ENCODE measurements at places on chromosomes 3 and 15. TPM values are rescaled to one million over a fixed set of nuclear protein-coding genes. Genes with fewer than 3 reads are reported as not detected.
A peak's percentile ranks its signal among the peaks of the same experiment; 100 is the strongest.

GRCh38 chr3:148873977-148874376 lies 8.9 kb downstream of the CPA3 start:
- H3K27me3 ChIP-seq = no peaks in the 10 kb centered on the region
- DNase-seq = no peak
- no peak overlapping the region for H3K4me3 ChIP-seq
- H3K27ac ChIP-seq = no peak overlapping the region
- peaks cover 33% of the 10 kb centered on the region for H3K4me1 ChIP-seq

Gene IL20RB
- 0.86 TPM for total RNA-seq

DNA sequence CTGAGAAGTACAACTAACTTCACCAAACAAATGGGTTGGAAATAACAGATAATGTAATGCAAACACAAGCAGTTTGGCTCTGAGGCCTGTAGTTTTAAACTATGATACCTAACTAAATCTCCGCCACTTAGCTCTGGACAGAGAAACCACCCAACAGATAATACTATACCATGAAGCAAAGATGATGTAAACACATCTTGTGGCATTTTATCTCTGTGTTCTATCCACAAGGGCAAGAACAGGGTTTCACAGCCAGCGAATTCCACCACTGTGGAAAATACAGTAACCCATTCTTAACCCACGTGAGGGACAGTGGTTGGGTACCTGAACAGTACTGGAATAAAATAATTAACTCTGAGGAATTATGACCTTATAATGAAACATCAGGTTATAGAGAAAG lies 93.6 kb downstream of the P3H2 start:
- no peak overlapping the region for H3K27ac ChIP-seq
- no peaks in the 10 kb centered on the region for H3K36me3 ChIP-seq
- no peaks in the 10 kb centered on the region for H3K27me3 ChIP-seq
- no peak for DNase-seq
- no peak overlapping the region for H3K4me3 ChIP-seq

GRCh38 chr3:85881833-85882393 lies 923.1 kb downstream of the CADM2 start:
- H3K27ac ChIP-seq = no peak overlapping the region
- no peak overlapping the region for H3K4me3 ChIP-seq
- H3K36me3 ChIP-seq = no peaks in the 10 kb centered on the region
- no peaks in the 10 kb centered on the region for H3K27me3 ChIP-seq
- no peak for DNase-seq
- H3K4me1 ChIP-seq = peaks cover 2% of the 10 kb centered on the region

DNA sequence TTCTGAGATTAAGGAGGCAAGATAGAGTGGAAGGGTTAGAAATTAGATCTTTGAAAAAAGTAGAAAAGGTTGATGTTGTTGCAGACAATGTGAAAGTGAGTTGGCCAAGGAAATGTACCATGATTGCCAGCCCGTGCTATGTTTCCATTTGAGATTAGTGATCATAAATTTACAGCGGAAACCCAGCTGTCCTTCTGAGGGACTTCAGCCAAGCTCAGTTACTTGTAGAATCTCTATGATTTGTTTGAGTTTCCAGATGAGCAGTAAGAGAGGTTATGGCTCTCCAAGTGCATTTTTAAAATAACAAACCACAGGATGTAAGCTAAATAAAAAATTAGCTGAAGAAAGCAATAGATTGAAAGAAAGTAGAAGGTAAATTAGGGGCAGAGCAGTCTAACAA lies 54.2 kb upstream of the RBMS3 start:
- H3K27me3 ChIP-seq = no peaks in the 10 kb centered on the region
- no peak overlapping the region for H3K4me3 ChIP-seq
- no peak for DNase-seq
- H3K36me3 ChIP-seq = peaks cover 2% of the 10 kb centered on the region

Gene TEX55
- not detected for total RNA-seq

DNA sequence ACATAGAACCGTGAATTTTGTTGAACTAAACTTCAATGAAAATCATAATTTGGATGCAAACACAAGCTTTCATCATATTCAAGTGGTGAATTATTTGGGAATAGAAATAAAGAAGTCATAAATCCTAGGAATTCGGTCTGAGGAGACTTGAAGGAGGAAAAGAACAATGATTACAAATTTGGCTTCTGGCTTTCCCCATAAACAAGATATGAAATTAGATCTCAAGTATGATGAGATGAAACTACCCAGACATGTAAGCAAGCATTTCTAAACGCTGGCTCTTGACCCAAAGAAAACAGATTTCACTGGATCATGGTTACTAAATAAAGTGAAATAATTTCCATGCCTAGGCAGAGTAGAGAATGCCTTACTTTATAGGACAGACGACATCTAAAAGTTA lies 146.9 kb upstream of the LRTM1 start:
- peaks cover 5% of the 10 kb centered on the region for H3K27me3 ChIP-seq
- H3K36me3 ChIP-seq = peaks cover 5% of the 10 kb centered on the region
- H3K27ac ChIP-seq = no peak overlapping the region
- H3K4me3 ChIP-seq = no peak overlapping the region
- no peak for DNase-seq
- peaks cover 10% of the 10 kb centered on the region for H3K4me1 ChIP-seq

GRCh38 chr15:77836121-77836692 lies 203.5 kb upstream of the LINGO1 start:
- H3K36me3 ChIP-seq = no peaks in the 10 kb centered on the region
- H3K4me1 ChIP-seq = peaks cover 14% of the 10 kb centered on the region
- H3K4me3 ChIP-seq = no peak overlapping the region
- no peak overlapping the region for H3K27ac ChIP-seq
- H3K27me3 ChIP-seq = peaks cover 7% of the 10 kb centered on the region

Gene MAGI1
- 62.7 TPM for total RNA-seq

DNA sequence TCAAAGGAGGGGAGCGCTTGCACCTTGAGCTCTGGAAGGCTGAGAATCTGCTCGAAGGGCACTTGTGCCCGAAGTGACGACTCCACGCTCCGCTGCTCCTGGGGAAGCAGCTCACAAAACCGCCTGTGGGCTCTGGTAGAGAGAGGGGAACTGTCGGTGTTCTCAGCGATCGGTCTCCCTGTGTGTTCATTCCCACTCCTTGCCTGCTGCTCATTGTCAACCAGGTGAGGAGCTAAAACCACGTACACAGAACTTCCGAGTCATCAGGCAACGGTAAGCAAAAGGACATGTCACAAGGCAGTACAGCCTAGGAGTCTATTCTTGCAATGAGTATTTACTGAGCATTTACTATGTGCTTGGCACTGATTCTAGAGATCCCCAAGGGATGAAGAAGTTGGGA lies 1.5 kb downstream of the CIB1 start:
- H3K27me3 ChIP-seq = no peaks in the 10 kb centered on the region
- H3K4me3 ChIP-seq = peak overlapping the region; percentile 75
- DNase-seq = no peak

GRCh38 chr15:69758810-69759790 lies 306.5 kb downstream of the RPLP1 start:
- no peak overlapping the region for H3K4me3 ChIP-seq
- H3K27me3 ChIP-seq = peaks cover 32% of the 10 kb centered on the region
- DNase-seq = no peak
- no peak overlapping the region for H3K27ac ChIP-seq
- H3K36me3 ChIP-seq = no peaks in the 10 kb centered on the region

Gene IL17RD
- 27.5 TPM for total RNA-seq

All from mesothelial cell of epicardium (in vitro differentiated cells).